Stimulated activated CD8-positive, alpha-beta memory T cell treated with anti-CD3 and anti-CD28 coated beads, Interleukin-7, amount 100 ng/mL, for 1 hour (primary cell): ENCODE measurements at places on chromosomes 1 and 21.
A peak's percentile ranks its signal among the peaks of the same experiment; 100 is the strongest.

GRCh38 chr1:59230622-59231021 is 66.3 kb upstream of the FGGY start:
- no peak for DNase-seq

DNA sequence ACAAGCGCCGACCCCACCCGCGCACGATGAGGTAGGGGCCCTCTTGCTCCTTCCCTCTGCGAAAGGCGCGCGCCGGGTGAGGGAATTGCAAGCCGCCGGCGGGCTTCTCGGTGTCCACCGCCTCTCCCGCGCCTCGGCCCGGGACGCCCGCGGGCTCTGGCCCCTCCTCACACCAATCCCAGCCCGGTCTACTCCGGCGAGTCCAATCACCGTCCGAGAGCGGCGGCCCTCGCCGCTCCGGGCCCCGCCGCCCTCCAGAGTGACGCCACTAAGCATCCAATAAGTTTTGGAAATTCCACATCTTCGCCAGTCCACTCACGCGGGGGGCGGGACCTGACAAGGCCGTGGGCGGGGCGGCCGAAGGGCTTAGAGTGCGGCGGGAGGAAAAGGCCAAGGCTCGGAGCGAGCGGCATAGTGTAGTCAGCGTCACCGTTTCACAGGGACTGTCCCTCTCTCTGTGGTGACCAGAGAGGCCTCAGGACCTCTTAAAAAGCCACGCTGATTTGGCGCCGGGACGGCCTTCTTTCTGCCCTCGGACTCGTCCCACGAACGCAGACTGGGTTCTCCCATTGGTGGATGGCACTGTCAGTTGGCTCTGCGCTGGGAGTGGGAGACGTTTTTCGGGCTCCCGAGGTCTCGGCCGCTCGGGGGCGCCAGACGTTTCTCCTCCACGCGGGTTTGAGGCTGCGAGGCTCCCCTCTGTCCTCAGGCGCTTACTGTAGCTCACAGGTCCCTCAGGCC is at the start of gene TRIM45:
Gene TRIM45 (minus strand): TSS at position 161 of the 741 bp plus-strand sequence. CDS start 548 bp downstream, outside the sequence.
- peak; percentile 56 for DNase-seq

- no peak for DNase-seq
Measured at GRCh38 chr1:21175324-21175669, 1.4 kb downstream of the EIF4G3 start.

DNA sequence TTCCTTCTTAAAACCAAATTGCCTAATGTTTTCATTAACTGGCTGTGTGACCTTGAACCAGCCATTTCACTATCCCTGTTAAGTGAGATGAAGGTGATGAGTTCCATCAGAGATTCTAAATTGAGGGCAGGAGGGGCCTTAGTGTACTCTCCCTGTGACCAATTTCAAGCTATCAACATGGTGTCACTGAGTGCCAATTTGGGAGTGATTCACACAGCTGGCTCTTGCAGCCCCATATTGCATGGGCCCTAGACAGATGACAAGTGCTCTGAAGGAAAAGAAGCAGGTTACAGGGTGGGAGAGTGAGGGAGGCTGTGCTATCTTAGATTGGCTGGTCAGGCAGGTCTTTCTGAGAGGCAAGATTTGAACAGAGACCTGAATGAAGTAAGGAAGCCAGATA is 13.0 kb upstream of the TACSTD2 start:
- DNase-seq = no peak

DNA sequence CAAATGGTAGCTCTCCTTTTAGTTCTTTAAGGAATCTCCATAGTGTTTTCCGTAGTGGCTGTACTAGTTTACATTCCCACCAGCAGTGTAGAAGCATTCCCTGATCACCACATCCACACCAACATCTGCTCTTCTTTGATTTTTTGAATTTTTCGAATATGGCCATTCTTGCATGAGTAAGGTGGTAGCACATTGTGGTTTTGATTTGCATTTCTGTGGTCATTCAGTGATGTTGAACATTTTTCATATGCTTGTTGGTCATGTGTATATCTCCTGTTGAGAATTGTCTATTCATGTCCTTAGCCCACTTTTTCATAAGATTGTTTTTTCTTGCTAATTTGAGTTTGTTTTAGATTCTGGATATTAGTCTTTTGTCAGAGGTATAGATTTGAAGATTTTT is 84.6 kb upstream of the B3GALT2 start:
- no peak for DNase-seq

- DNase-seq = no peak
Measured at GRCh38 chr1:43963006-43963405, 6.8 kb upstream of the DPH2 start.

GRCh38 chr1:14340002-14340785 is 258.3 kb upstream of the KAZN start:
- no peak for DNase-seq

GRCh38 chr1:99685516-99686180 is 39.7 kb downstream of the PALMD start:
- no peak for DNase-seq

- no peak for DNase-seq
Measured at GRCh38 chr1:149927056-149927562, 494 bp downstream of the SF3B4 start.

GRCh38 chr21:25188677-25189079 is 418.6 kb downstream of the MRPL39 start:
- no peak for DNase-seq

- DNase-seq = no peak
Measured at GRCh38 chr21:37535672-37536071, 169.1 kb downstream of the DYRK1A start.

DNA sequence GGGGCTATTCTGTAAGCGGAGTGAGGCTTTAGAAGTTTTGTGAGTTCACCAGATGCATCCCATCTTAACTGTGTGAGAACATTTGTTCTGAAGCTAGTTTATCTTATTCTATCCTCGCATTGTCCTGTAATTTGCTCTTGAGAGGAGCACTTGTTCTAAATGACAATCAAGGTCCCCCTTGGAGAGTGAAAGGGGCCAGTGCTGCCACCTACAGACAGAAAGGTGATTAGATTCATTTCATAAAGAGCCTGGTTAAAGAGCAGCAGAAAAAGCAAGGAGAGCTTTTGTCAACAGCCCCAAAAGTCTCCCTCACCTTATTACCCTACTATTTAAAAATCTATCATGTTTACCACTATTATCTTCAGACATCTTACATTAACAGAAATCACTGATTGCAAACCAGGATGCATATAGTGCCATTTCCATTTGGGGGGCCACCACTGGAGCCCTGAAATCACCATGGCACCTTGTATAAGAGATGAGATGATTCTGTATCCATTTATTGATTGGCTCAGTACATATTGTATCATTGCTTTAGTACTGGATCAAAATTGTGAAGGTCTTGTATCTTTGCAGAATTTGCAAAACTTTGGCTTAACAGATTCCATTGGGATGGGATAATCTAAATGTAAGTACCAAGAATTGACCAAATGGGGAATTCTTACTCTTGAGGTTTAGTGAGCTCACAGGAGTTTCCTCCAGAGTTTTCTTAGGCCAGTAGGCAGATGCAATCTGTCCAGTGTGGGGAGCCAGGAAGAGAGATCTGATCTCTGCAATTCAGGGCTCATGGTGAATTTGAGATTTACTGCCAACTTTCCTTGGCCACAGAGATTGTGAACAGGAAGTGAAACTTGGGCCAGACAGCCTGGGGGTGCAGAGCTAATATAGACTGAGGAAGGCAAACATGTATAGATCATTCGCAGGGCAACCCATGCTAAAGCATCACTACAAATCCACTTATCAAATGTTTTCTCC is 64.3 kb upstream of the TRABD2B start:
- no peak for DNase-seq

GRCh38 chr1:165364568-165365133 is 8.1 kb upstream of the LMX1A start:
- DNase-seq = no peak

- peak; percentile 64 for DNase-seq
Measured at GRCh38 chr1:35079003-35079930, at the start of gene ZMYM1. Gene ZMYM1, plus strand, starts transcription at chr1:35079385. Its CDS starts 14,603 bp downstream, at chr1:35093988.

- DNase-seq = no peak
Measured at GRCh38 chr1:11194407-11195176, 5.4 kb downstream of the ANGPTL7 start.

GRCh38 chr1:25030674-25031589 is 100.9 kb upstream of the RUNX3 start:
- DNase-seq = peak; percentile 52

GRCh38 chr1:9296850-9297249 is 4.2 kb downstream of the SPSB1 start:
- DNase-seq = no peak

DNA sequence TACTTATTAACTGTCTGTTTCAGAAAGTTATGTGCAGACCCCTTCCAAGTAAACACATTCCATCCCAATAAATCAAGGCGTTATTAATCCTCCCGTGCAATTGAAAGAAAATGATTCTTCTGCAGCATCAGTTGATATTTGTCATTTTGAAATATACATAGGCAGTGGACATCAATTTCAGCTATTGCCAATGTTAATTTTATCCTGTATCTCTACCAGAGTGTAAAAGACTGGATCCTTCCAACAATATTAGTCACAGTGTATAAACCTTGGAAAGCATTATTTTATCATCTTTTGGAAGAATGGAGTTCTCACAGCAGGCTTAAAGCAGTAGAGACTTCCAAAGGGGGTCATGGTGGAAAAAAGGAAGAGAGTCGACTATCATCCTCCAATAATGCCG is 150.4 kb downstream of the CYYR1 start:
- no peak for DNase-seq

DNA sequence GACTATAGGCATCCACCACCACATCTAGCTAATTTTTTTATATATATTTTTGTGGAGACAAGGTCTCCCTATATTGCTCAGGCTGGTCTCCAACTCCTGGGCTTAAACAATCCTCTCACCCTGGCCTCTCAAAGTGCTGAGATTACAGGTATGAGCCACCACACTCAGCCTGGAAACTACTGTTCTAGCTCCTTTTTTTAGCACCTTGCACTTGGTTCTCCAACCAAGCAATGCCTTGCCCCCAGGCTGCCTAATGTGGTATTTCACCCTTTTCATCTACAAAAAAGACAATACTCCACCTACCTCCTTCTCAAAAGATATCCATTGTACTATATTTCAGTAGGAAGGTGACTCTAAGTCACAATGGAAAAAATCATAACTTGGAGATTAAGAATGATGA is 6.7 kb downstream of the ARNT start:
- DNase-seq = no peak

DNA sequence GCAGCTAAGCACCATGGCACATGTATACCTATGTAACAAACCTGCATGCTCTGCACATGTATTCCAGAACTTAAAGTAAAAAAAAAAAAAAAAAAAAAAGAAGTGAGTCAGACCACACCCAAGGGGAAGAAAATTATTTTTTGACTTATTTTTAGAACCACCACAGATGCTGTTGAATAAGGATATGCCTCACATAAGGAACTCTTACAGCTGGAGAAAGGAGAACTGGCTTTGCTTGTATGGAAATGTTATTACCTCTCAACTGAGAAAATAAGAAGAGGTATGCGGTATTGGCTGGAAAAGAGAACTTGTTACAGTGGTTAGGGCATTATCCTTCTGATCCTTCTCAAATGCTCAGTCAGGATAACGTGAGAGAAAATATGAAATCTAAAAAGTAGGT is 27.5 kb upstream of the FCER1A start:
- DNase-seq = no peak

DNA sequence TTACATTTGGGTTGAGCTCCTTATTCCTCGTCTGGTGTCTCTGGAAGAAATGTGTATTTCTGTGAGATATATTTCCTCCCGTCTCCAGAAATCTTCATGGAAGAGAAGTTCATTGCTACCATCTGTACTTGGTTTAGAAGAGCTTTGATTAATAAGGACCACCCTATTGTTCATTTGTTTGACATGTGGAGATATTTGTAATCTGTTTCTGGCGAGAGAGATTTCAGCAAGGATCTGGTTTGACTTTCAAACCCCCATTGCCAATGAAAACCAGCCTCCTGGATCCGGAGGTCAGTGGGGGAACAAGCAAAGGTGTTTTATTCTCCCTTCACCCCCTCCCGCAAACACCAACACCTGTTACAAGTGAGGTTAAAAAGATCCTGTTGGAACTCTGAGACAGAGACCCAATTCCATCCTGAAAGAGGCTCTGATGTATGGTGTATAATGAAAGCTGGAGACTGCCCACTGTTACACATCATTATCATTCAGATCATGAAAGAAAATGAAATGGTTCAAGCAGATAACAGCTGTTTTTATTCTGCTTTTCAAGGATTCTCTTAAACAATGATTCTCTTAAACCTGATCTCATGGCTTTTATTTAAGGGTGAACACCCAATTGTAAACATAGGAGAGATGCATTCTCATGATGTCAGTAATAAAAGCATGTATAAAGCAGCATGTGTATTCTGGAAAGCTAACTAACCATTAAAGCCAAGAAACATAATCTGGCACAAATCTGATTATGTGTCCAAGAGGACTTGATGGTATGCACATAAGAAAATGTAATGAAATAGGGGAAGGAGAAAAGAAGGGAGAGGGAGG is 393.5 kb upstream of the ADGRL2 start:
- DNase-seq = no peak

GRCh38 chr21:41650526-41651145 is 116.2 kb downstream of the RIPK4 start:
- no peak for DNase-seq

- DNase-seq = no peak
Measured at GRCh38 chr1:94543001-94543400, 1.4 kb upstream of the F3 start.

DNA sequence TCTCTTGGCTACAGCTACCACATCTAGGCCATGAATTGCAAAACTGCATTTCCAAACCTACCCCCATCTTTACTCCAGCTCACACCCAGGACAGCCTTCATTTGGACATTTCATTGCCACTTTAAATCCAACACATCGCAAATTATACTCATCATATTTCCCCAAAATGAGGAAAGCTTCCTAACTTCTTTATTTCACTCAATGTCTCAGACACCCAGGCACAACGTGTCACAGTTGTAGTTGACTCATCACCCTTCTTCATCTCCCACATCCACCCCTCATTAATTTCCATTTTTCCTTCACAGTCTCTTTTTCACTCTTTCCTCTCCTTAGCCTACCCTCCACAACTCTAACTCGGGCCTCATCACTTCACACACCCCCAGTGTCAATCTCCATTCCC is 6.7 kb downstream of the OTUD7B start:
- DNase-seq = no peak

DNA sequence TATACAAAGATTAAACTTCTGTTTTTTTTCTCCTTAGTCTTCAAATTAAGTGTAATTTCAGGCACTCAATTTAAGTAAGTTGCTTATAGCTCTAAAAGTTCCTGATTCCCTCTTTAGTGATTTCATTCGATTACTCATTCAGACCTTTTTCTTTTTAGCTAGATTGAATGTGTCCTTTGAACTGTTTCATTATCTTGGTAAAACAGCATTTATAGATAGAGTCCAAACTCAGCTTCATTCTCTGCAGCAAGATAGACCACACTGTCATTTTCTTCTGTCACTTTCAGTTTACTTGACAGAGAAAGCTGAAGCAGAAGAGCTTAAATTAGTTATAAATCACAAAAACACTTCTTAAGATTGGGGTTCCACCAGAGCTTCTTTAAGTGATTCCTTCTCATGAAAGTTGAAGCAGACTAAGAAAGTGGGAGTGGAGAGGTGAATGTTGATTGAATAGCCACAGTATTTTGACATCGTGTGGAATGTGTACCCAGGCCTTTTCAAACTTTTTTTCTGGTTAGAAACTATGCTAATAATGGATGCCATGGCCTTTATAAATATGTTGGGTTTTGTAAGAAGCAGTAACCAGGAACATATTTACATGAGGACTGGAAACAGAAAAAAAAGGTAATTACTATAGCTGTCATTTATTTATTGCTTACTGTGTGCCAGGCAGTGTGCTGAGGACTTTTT is 52.2 kb downstream of the ZBTB40 start:
- DNase-seq = no peak
